RWPE1 (cell line): ENCODE measurements at places on chromosomes 6 and 20.
A peak's percentile ranks its signal among the peaks of the same experiment; 100 is the strongest.

GRCh38 chr6:109315341-109316110 is 66.7 kb downstream of the CD164 start:
- DNase-seq = no peak

DNA sequence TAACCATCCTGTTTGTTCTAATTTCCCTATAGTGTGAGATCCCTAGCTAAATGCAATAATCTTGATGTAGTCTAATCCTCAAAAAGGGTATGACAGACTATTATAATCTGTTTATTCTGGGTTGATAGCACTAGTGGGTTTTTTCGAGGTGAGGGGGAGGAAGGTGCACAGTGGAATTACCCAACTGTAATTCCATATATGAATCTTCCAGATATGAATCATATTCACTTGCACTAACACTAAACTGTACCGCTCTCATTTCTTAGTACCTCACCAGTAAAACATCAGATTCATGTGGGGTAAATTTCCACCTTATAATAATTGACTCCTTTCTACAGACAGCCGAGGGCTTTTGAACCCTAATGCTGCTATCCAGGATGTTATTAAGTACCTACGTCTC is 16.5 kb downstream of the NCOA7 start:
- DNase-seq = no peak

DNA sequence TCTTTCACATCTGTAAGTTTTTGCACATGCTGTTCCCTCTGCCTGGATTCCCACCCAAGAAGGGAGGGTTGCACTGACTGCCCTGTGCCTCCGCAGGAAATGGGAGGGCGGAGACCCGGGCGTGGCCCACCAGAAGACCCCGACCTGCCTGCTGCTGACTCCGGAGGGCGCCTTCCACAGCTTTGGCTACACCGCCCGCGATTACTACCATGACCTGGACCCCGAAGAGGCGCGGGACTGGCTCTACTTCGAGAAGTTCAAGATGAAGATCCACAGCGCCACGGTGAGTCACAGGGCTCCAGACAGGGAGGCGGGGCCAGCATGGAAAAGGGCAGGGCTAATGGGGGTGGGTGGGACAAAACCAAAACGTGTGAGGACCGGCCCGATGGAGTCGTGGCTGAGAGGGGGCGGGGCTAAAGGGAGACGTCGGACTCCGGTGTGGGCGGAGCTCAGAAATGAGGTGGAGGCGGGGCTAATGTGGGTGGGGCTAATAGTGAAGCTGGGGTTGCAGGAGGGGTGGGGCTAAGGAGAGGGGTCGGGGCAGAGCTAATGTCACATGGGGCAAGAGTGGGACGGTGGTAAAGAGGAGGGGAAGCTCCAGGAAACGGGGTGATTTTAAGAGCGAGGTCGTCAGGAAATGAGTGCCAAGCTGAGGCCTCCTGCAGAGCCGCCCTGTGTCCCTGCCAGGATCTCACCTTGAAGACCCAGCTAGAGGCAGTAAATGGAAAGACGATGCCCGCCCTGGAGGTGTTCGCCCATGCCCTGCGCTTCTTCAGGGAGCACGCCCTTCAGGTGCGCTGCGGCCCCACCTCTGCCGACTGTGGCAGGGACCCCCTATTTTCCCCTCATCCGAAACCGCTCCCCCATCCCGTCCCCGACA is 12.6 kb downstream of the HSPA12B start:
- peak; percentile 95 for DNase-seq

DNA sequence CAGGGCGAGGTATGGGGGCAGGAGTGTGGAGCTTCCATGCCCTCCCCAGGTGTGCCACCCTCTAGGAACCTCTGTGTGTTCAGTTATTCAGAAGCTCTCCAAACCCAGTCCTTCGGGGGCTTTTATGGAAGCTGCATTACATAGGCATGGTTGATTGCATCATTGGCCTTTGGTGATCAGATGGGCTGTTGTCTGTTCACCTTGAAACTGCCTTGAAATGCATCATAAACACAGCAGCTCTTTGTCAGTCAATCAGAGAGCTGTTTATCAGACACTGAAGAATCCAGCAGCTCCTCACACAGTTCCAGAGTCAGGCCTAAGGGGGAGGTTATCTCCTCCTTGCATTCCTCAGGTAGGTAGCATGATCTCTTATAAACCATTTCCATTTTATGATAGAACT is 62.4 kb downstream of the E2F3 start:
- DNase-seq = no peak

DNA sequence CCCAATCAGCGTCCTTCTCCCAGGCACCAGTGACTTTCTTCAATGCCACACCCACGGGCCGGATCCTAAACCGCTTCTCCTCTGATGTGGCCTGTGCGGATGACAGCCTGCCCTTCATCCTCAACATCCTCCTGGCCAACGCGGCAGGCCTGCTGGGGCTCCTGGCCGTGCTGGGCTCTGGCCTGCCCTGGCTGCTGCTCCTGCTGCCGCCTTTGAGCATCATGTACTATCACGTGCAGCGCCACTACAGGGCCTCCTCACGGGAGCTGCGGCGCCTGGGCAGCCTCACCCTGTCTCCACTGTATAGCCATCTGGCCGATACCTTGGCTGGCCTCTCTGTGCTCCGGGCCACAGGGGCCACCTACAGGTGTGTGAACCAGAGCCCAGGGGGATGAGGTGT is 9.8 kb downstream of the DLK2 start:
- no peak for DNase-seq

DNA sequence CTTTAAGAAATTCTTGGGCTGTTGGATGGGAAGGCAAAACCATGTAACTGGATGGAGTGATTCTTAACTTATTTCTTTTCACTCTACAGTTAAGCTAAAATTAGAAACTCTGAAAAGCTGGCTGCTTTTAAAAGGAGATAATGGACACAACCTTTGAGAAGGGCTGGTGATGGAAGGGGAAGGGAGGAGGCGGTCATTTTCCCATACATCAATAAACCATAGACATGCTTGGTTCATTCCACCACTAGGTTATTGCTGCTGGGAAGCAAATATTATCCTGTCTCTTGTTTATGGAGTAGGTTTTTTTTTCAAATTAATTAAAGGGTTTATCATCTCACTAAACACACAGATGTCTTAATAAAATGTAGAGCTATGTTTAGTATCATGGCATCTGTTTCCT is 76.2 kb downstream of the PLCB1 start:
- DNase-seq = no peak

DNA sequence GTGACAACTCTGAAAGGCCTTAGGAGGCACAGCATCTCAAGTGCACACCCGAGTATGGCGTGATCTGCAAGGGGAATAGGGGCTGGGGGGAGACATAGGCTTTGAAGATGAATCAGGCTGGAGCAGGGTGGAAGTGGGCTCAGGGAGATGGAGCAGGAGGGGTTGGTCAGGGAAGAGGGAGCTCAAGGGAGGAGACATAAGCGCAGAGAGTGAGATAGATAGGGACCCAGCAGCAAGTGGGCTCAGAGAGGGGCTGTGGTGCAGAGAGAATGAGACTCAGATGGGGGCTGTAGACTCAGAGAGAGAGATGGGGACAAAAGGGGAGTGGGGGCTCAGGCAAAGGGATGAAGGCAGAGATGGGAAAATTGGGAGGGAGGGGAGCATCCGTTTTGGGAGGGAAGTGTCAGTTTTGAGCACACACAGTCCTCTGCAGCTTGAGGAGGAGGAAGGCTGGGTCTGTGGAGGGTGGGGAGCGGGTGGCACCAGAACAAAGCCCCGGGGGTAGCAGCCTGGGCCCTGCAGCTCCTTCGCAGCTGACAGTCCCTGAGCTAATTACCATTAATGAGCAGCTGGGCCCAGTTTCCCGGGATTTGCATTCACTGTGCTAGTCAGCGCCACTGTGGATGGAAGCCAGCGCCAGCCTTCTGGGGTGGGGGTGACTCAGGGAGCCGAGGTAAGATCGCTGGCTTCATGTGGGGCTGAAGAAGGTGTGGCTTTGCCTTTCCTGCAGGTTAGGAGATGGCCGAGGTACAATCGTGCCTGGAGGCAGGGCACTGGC is 18.7 kb downstream of the SRXN1 start:
- no peak for DNase-seq

GRCh38 chr6:122890250-122890649 is 101.2 kb downstream of the SMPDL3A start:
- DNase-seq = no peak

- DNase-seq = no peak
Measured at GRCh38 chr6:25137480-25137879, 141.7 kb upstream of the CARMIL1 start.

GRCh38 chr20:23520185-23520584 is 29.3 kb downstream of the CST8 start:
- no peak for DNase-seq

DNA sequence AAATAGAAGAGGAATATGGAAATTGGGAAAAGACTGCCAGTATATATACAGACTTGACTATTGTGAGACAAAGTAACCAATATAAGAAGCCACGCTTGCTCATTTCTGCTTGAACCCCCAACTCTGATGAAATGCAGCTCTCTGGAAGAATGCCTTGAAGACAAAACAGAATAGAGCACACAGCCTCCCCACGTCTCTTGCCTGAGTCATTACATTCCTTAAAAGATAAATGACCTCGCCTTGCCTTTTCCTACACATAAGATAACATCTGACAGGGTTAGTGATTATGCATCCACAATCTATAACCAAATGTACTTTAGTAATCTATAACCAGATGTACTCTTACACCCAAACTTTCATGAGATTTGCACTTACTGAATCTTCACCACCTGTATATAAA is 141.1 kb upstream of the EEF1E1 start:
- no peak for DNase-seq

DNA sequence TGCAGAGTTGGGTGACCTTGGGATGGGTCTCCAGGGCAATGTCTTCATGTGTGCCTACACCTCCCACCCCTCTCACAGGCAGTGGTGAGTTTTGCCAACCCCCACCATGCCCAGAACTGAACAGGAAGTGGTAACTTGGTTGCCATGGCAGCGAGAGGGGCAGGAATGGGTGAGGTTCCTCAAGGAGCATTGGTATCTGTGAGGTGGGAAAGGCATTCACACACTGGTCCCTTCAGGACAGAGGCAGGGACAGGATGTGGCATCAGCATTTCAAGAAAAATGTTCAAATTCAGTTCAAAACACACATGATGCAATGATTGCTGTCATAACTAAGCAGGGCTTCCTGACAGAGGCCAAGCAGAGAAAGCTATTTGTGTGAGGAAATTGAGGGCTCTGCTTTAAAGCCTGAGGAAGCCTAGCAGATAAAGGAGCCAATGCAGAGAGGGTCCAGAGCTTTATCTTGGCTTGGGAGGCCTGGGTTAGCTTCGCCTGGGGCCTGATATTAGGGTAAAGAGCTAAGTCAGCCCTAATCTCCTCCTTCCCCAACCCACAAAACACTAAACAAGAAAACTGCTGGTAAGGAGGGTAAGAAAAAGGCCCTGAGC is 551 bp downstream of the TREML2 start:
- DNase-seq = no peak

- DNase-seq = no peak
Measured at GRCh38 chr20:9492067-9492466, 22.3 kb upstream of the LAMP5 start.

- DNase-seq = no peak
Measured at GRCh38 chr20:19025430-19026120, 186.9 kb upstream of the SLC24A3 start.

DNA sequence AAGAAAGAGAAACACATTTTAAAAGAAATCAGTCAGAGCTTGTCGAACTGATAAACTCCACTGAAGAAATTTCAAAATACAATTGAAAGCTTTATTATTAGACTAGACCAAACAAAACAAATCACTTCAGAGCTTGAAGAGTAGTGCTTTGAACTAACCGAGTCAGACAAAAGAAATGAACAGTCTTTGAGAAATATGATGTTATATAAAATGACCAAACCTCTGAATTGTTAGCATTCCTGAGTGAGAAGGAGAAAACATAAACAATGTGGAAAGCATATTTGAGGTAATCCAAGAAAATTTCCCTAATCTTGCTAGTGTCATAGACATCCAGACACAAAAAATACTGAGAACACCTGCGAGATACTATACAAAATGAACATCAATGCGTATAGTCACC is 13.2 kb upstream of the CST4 start:
- DNase-seq = no peak

DNA sequence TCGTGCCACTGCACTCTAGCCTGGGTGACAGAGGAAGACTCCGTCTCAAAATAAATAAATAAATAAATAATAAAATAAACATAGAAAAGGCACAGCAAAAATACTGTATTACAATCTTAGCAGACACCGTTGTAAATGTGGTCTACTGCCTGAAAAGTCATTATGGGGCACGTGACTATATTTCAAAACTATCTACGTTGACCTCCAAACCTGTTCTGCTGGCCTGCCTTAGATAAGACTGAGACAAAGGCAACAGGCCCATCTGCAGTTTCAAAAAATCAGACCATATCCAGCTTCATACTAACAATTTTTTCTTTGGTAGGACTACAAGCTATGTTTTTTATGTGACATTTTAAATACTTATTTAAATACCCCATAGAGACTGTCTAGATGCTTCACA is 59.1 kb downstream of the AGPAT4 start:
- no peak for DNase-seq

GRCh38 chr6:28124971-28125353 is 553 bp downstream of the ZSCAN16 start:
- DNase-seq = no peak

DNA sequence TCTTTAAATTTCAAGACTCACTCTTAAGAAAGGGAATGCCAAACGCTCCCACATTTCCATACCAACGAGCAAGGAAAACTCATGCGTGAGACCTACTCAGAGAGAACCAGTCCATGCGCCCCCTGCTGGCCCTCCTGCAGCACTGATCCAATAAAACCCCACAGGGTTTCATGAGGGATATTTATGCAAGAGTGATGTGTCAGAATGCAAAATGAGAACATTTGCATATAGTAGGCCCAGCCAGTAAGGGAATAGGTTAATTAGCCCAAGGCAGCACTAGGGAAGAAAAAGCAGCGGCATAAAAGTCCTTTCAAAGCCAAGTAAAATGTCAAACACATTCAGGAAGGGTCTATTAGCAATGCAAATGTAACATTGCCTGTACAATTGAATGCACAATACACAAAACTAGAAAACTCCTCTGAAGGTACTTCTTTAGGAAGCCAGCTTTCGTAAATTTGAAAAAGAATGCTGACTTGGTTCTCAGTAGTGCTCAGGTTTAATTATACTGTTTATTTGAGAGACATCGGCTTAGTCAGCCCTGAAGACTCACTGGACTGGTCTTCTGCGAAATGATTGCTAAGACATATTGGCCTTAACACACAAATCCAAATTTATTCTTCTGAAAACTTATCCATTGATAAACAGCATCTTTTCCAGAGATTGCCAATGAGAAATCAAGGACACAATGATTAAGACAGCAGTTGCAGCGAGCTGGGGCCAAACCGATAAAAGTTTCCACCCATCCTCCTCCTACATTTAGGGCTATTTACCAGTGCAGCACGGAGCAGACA is 93.2 kb downstream of the GMPR start:
- peak; percentile 72 for DNase-seq

DNA sequence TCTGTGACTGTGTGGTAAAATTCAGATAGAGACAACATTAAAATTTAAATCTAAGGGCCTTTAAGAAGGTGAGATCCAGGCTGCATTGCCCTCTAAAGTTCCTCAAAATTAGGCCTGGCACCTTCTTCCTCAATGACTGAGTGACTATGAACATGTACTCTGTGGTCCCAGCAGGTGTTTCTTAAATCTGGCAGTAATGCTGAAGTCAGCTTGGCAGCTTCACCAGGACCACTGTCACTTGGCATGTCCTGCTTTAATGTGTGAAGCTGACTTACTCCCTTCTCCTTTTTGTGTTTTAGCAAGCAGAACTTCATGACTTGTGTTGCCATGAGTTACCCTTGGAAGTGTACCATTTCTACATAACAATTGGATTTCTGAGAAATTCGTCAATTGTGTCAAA is 141.7 kb downstream of the NKAIN2 start:
- no peak for DNase-seq
